ENCODE measurements at places on chromosomes 1 and 21.

GRCh38 chr1:190478149-190479049 lies 735 bp upstream of the BRINP3 start:
- no peak for DNase-seq

- no peak for DNase-seq
These were observed 230.3 kb upstream of the IRF2BP2 start for GRCh38 chr1:234840253-234840652.

- peak; percentile 97 for DNase-seq
These were observed 26.6 kb downstream of the AK4 start for GRCh38 chr1:65174585-65174984.

DNA sequence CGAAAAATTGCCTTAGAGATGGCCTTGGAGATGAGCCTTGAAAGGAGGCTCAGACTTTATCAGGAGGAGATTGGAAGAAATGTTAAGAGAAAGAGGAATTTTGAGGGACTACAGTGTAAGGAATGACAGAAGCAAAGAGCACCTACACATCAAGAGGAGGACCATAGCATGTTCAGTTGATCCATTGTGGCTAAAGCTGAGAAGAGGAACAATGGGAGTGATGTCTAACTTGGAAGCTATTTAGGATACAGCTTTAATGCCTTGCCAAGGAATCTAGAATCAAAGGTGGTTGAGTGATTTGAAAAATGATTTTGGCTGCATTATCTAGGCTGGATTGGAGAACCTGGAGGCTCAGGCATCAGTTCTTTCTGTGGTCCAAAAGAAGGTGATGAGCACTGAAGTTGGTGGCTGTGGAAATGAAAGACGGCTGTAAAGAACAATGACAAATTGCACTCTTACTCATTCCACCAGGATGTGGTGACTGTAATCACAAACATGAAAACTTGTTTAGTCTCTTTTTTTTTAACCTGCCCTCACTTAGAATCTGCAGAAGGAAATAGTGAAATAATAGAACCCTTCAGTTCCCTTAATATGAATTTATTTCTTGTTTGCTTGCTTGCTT lies 11.3 kb downstream of the FAM20B start:
- DNase-seq: no peak

- no peak for DNase-seq
These were observed 25.3 kb downstream of the CNIH4 start for GRCh38 chr1:224381880-224382548.

- no peak for DNase-seq
These were observed 5.6 kb downstream of the LHX4 start for GRCh38 chr1:180235502-180236239.

- no peak for DNase-seq
These were observed 63.9 kb downstream of the HTR6 start for GRCh38 chr1:19728413-19729145.

DNA sequence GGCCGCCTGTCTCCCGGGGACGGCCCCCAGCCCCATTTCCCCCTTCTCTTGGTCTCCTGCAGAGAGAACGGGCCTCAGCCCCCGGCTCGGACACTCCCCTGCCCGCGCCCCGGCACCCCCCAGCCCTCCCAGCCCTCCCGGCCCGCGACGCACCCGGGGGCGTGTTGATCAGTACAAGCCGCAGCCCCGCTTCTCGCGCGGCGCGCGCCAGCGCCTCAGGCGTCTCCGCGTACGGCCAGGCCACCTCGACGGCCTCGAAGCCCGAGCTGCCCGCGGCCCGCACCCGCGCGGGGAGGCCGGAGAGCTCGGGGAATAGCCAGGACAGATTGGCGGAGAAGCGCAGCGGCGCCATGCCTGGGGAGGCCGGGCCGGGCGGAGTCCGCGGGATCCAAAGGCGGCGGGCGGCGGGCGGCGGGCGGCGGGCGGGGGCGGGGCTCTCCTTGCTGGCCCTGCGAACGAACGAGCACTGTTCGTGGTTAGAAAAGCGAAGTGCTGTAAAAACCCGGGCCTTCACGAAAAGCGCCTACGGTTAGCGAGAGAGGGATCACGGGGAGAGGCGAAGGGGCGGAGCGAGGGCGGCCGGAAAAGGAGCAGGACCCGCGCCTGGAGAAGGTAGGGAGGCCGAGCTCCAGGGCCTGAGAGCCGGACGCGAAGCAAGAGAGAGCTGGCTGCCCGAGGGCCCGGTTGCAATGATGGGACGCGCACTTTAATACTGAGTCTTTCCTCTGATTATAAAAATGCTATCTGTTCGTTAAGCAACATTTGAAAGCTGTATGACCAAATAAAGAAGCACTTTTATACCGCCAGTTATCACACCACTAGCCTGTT lies at the start of gene HYI:
HYI (minus strand) TSS at position 490 of the 828 bp plus-strand sequence; CDS start at position 352, 138 bp downstream.
- peak; percentile 44 for DNase-seq

DNA sequence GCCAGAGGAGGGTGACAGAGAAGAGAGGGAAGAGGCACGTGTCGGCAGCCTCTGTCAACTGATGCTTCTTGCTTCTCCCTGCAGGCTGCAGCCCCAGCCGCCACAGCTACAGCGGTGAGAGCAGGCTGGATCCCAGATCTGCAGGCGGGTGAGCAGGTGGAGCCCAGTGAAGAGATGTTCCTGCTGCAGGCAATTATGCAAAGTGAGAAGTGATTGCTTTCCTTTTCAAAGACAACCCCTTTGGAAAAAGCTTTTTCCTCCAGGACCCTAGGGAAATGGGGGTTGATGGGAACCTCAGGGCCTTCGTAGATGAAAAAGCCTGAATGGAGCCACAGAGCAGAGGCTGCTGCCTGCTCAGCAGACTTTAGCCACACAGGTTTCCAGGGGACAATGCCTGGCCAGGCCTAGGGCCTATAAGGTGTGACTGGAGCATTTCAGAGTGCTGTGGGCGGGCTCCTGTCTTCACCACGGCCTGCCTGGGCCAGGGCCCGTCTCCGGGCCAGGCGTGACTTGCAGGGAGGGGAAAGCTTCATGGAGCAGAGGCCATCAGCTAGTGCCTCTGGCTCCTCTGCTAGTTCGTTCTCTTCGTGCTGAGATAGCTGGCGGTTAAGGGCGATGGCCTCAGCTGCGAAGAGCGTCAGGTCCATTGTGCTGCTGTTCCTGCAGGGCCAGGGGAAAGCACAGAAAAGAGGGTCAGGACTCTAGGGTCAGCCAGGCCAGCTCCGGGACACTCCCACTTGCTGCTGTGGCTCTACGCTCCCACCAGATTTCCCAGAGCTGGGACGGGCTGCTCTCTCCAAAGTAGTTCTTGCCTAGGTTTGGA lies 6.9 kb upstream of the KNCN start:
- no peak for DNase-seq

- no peak for DNase-seq
These were observed at the start of gene LRRC52 for GRCh38 chr1:165543532-165544438. TSS of gene LRRC52 (plus strand) at chr1:165544000. CDS start at chr1:165544297, 297 bp downstream.

Measured in kidney epithelial cell (primary cell).